ENCODE measurements at places on chromosomes 1 and 21. TPM values are rescaled to one million over a fixed set of nuclear protein-coding genes. Genes with fewer than 3 reads are reported as not detected.

The RWDD3 gene
- total RNA-seq = 7.7 TPM

The CHIA gene
- total RNA-seq = not detected

The CAMK2N1 gene
- total RNA-seq = 50.2 TPM

The NBPF4 gene
- total RNA-seq = 0.15 TPM

The SH2D5 gene
- total RNA-seq = 16.5 TPM

The CDKN2C gene
- 11.1 TPM for total RNA-seq

The ADAMTS5 gene
- not detected for total RNA-seq

The FOXD3 gene
- total RNA-seq = 0.59 TPM

The CGN gene
- 2.0 TPM for total RNA-seq

The CCDC181 gene
- total RNA-seq = 0.12 TPM

The TNNI3K gene
- not detected for total RNA-seq

The FAM131C gene
- total RNA-seq = 17.8 TPM

The NUAK2 gene
- 28.4 TPM for total RNA-seq

The CCDC24 gene
- total RNA-seq = 8.0 TPM

The LYST gene
- total RNA-seq = 4.4 TPM

The PEAR1 gene
- total RNA-seq = 5.9 TPM

The GABRD gene
- 0.46 TPM for total RNA-seq

The GPR52 gene
- total RNA-seq = not detected

The TSPAN1 gene
- 3.5 TPM for total RNA-seq

The SPATA46 gene
- not detected for total RNA-seq

The TMEM50B gene
- 12.2 TPM for total RNA-seq

The CELA2A gene
- not detected for total RNA-seq

The RGS1 gene
- not detected for total RNA-seq

The MYBPH gene
- total RNA-seq = not detected

The LPGAT1 gene
- total RNA-seq = 19.1 TPM

The MFAP2 gene
- 0.95 TPM for total RNA-seq

The GBP4 gene
- not detected for total RNA-seq

The LAMB3 gene
- total RNA-seq = 18.6 TPM

The RGS13 gene
- not detected for total RNA-seq

The HSD3B2 gene
- not detected for total RNA-seq

The CD1B gene
- total RNA-seq = not detected

The OPRD1 gene
- total RNA-seq = not detected

The NDUFS5 gene
- 462 TPM for total RNA-seq

The METTL13 gene
- total RNA-seq = 41.8 TPM

The PDE4B gene
- 7.9 TPM for total RNA-seq

The INPP5B gene
- 4.0 TPM for total RNA-seq

The PIGR gene
- 0.05 TPM for total RNA-seq

The RIMKLA gene
- 0.74 TPM for total RNA-seq

The FCRL2 gene
- not detected for total RNA-seq

The NUP210L gene
- total RNA-seq = not detected

The RXRG gene
- not detected for total RNA-seq

The IL22RA1 gene
- total RNA-seq = 7.3 TPM

The TLR5 gene
- 0.18 TPM for total RNA-seq

The RNF186 gene
- not detected for total RNA-seq

The OLIG2 gene
- total RNA-seq = not detected

The S100A8 gene
- not detected for total RNA-seq

The EFCAB7 gene
- total RNA-seq = 3.0 TPM

The MIXL1 gene
- not detected for total RNA-seq

The HAO2 gene
- not detected for total RNA-seq

The CYYR1 gene
- not detected for total RNA-seq

The GSTM3 gene
- 22.0 TPM for total RNA-seq

The INSRR gene
- total RNA-seq = not detected

The GPR25 gene
- not detected for total RNA-seq

The PGLYRP3 gene
- not detected for total RNA-seq

The TNNT2 gene
- total RNA-seq = 0.24 TPM

The TFF2 gene
- not detected for total RNA-seq

The LRRC71 gene
- 0.23 TPM for total RNA-seq

The KCNA3 gene
- not detected for total RNA-seq
